ENCODE measurements at places on chromosomes 13 and 19. TPM values are rescaled to one million over a fixed set of nuclear protein-coding genes. Genes with fewer than 3 reads are reported as not detected.

KLK3 gene
- not detected for total RNA-seq

GRCh38 chr19:56107626-56108351 lies 13.3 kb downstream of the ZNF787 start:
- DNase-seq = no peak
- H3K4me1 ChIP-seq = peaks cover 13% of the 10 kb centered on the region
- H3K27me3 ChIP-seq = no peaks in the 10 kb centered on the region
- H3K4me3 ChIP-seq = no peak overlapping the region
- no peak overlapping the region for H3K27ac ChIP-seq

DNA sequence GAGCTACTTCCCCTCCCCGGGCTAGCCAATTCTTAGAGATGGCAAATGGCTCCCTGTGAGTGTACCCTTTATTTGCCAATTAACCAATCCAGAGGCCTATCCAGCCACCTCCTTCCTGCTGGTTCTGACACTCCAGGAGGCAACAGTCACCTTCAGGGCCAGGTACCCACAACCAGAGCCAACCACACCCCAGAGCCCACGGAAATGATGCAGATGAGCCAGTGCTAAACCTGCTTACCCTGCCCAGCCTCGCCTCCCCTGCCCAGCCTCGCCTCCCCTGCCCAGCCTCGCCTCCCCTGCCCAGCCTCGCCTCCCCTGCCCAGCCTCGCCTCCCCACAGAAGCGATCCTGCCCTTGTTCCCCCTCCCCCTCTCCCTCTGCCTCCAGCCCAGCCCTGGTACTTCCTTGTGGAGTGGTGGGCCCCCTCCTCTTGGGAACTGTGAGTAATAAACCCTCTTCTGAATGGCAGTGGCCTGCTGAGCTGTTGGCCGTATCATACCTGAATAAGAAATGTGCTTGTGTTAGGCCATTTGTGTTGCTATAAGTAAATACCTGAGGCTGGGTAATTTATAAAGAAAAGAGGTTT lies 173.8 kb upstream of the RNF113B start:
- peaks cover 9% of the 10 kb centered on the region for H3K4me1 ChIP-seq
- H3K27ac ChIP-seq = no peak overlapping the region
- no peak overlapping the region for H3K4me3 ChIP-seq

DNA sequence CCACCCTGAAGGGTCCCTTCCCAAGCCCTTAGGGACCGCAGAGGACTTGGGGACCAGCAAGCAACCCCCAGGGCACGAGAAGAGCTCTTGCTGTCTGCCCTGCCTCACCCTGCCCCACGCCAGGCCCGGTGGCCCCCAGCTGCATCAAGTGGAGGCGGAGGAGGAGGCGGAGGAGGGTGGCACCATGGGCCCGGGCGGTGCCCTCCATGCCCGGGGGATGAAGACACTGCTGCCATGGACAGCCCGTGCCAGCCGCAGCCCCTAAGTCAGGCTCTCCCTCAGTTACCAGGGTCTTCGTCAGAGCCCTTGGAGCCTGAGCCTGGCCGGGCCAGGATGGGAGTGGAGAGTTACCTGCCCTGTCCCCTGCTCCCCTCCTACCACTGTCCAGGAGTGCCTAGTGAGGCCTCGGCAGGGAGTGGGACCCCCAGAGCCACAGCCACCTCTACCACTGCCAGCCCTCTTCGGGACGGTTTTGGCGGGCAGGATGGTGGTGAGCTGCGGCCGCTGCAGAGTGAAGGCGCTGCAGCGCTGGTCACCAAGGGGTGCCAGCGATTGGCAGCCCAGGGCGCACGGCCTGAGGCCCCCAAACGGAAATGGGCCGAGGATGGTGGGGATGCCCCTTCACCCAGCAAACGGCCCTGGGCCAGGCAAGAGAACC lies 1.5 kb downstream of the EGLN2 start:
- DNase-seq = no peak
- peak overlapping the region; percentile 88 for H3K27ac ChIP-seq
- H3K36me3 ChIP-seq = no peaks in the 10 kb centered on the region
- H3K4me3 ChIP-seq = peak overlapping the region; percentile 92
- H3K4me1 ChIP-seq = peaks cover 27% of the 10 kb centered on the region

UBE2L5 gene
- total RNA-seq = not detected

SMIM17 gene
- 0.43 TPM for total RNA-seq

GRCh38 chr19:51490676-51491075 lies 10.9 kb downstream of the SIGLEC12 start:
- H3K27me3 ChIP-seq = no peaks in the 10 kb centered on the region
- no peaks in the 10 kb centered on the region for H3K4me1 ChIP-seq
- no peaks in the 10 kb centered on the region for H3K36me3 ChIP-seq
- H3K27ac ChIP-seq = no peak overlapping the region
- H3K4me3 ChIP-seq = no peak overlapping the region

DNA sequence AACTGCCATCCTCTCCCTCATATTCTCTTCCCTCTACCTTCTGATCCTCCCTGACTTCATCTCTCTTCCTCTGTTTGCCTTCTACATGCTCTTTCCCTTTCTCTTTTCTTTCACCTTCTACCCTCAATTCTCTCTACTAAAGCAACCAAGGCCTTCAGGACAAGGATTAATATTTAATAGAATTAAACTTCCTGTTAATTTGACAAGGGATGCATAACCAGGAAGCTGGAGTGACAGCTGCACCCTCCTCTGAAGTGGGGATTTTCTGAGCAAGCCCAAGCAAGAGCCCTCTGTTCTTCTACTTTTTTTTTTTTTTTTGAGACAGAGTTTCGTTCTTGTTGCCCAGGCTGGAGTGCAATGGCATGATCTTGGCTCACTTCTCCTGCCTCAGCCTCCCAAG lies 63.4 kb upstream of the MED4 start:
- H3K27ac ChIP-seq = no peak overlapping the region
- no peaks in the 10 kb centered on the region for H3K36me3 ChIP-seq
- peaks cover 37% of the 10 kb centered on the region for H3K4me1 ChIP-seq
- H3K27me3 ChIP-seq = no peaks in the 10 kb centered on the region

DNA sequence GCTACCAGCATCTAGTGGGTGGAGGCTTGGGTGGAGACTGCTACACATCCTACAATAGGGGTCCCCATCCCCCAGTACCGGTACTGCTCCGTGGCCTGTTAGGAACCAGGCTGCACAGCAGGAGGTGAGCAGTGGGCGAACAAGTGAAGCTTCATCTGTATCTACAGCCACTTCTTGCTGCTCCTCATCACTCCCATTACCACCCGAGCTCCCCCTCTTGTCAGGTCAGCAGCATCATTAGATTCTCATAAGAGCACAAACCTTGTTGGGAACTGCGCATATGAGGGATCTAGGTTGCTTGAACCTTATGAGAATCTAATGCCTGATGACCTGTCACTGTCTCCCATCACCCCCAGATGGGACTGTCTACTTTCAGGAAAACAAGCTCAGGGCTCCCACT lies 37.0 kb downstream of the NWD1 start:
- H3K4me1 ChIP-seq = no peaks in the 10 kb centered on the region
- DNase-seq = no peak
- H3K27ac ChIP-seq = no peak overlapping the region
- H3K36me3 ChIP-seq = no peaks in the 10 kb centered on the region
- no peak overlapping the region for H3K4me3 ChIP-seq

MAP4K1 gene
- total RNA-seq = not detected

SYDE1 gene
- 104 TPM for total RNA-seq

ZNF98 gene
- total RNA-seq = not detected

GRCh38 chr13:29224206-29224605 lies 371.3 kb downstream of the SLC7A1 start:
- no peak overlapping the region for H3K27ac ChIP-seq
- H3K4me3 ChIP-seq = no peak overlapping the region
- no peak for DNase-seq
- no peaks in the 10 kb centered on the region for H3K4me1 ChIP-seq

ATP5F1D gene
- 27.4 TPM for total RNA-seq

DNA sequence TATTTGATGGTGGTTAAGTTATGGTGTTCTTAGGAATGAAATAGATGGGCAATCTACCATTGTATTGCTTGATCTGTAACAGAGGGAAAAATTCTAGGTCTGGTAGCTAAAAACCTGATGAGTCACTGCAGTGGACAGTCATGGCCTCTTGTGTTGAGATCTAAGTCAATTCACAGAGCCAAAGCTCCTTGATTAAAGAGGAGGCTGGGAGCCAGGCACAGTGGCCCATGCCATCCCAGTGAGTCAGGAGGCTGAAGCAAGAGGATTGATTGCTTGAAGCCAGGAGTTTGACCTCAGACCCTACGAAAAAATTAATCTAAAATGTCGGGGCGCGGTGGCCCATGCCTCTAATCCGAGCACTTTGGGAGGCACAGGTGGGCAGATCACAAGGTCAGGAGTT lies 67.1 kb upstream of the KPNA3 start:
- H3K27me3 ChIP-seq = no peaks in the 10 kb centered on the region
- peaks cover 33% of the 10 kb centered on the region for H3K4me1 ChIP-seq

- peaks cover 28% of the 10 kb centered on the region for H3K36me3 ChIP-seq
- DNase-seq = peak; percentile 88
- H3K4me3 ChIP-seq = peak overlapping the region; percentile 64
- peak overlapping the region; percentile 96 for H3K27ac ChIP-seq
- no peaks in the 10 kb centered on the region for H3K27me3 ChIP-seq
Measured at GRCh38 chr19:47723581-47723940, 10.3 kb downstream of the EHD2 start.

DNA sequence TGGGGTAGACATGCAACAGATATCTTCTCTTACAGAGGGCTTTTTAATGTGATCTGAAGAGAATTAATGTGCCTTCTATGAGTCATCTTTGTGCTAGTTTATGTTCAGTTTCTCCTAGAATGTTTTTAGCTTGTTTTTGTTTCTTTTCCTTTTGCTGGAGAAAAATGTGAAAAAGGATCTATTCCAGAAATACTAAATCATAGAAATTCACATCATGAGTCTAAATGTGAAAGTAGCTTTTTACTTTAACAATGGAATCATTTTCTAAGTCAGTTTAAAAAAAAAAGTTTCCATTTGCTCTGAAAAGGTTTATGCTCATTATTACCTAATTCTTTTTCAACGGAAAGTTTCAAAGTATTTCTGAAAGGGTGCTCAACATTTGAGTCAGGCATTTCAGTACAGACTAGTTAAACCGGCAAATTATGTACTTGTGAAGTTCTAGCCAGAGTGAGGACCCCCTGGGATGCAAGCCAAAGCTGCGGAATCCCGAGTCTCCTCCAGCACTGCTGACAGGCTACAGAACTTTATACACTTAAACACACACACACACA lies 72.9 kb downstream of the SPATA13 start:
- DNase-seq = peak; percentile 63
- H3K36me3 ChIP-seq = no peaks in the 10 kb centered on the region
- H3K27ac ChIP-seq = peak overlapping the region; percentile 41
- no peaks in the 10 kb centered on the region for H3K27me3 ChIP-seq

- H3K36me3 ChIP-seq = no peaks in the 10 kb centered on the region
- no peaks in the 10 kb centered on the region for H3K4me1 ChIP-seq
- no peak within 1 kb of the TSS for H3K4me3 ChIP-seq
- peaks cover 13% of the 10 kb centered on the region for H3K27me3 ChIP-seq
- H3K27ac ChIP-seq = no peak within 1 kb of the TSS
- no peak for DNase-seq
Measured at GRCh38 chr19:7762719-7763293, at the start of gene CLEC4M. TSS of gene CLEC4M (plus strand) at chr19:7763243. CDS start at chr19:7763267, 24 bp downstream.

DNA sequence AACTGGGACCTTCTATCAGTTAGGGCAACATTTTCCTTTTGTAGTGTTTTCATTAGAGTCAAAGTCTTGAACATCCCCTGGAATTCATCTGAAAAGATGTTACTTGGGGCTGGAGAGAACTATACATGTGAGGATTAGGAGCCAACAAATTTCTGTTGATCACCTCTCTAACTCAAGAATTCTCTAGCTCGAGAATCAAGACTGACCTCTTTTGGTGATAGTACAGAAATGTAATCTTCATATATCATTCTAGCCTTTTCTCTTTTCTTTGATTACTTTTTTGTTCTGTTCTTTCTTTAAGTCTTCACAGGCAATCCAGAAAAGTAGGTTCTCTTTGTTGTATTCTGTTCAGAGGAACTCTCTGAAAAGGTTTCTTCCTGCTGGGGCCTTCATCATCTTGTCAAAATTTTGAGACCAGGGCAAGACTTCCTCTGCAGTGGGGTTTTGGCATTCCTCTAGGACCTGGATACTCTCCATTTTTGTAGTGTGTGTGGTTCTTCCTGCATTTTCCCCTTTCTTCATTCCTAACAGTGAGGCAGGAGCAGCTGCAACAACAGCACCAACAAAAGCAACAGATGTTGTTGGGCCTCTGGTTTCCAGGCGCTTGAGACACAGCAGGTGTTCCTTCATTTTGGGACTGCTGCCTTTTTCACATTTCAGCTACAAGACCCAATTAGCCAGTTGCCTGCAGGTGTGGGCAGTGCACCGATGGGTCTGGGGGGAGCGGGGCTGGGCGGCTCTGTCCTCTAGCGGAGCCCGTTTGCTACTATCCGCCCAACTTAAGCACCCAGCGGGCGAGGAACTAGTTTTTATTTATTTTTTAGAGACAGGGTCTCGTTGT lies 26.2 kb downstream of the ELF1 start:
- no peak overlapping the region for H3K27ac ChIP-seq
- H3K4me1 ChIP-seq = peaks cover 4% of the 10 kb centered on the region
- no peak overlapping the region for H3K4me3 ChIP-seq
- no peaks in the 10 kb centered on the region for H3K27me3 ChIP-seq
- no peaks in the 10 kb centered on the region for H3K36me3 ChIP-seq
- no peak for DNase-seq

- H3K4me3 ChIP-seq = no peak overlapping the region
- H3K27me3 ChIP-seq = no peaks in the 10 kb centered on the region
- H3K36me3 ChIP-seq = no peaks in the 10 kb centered on the region
- H3K4me1 ChIP-seq = peaks cover 25% of the 10 kb centered on the region
- DNase-seq = peak; percentile 56
Measured at GRCh38 chr13:37385956-37386670, 212.5 kb downstream of the POSTN start.

IZUMO1 gene
- total RNA-seq = not detected

All from GM23248 (cell line).